ENCODE measurements at places on chromosomes 7 and 10.

- no peak for DNase-seq
These were observed 754.2 kb downstream of the GRID1 start for GRCh38 chr10:85612378-85612775.

GRCh38 chr7:129465080-129465479 lies 30.8 kb downstream of the STRIP2 start:
- no peak for DNase-seq

DNA sequence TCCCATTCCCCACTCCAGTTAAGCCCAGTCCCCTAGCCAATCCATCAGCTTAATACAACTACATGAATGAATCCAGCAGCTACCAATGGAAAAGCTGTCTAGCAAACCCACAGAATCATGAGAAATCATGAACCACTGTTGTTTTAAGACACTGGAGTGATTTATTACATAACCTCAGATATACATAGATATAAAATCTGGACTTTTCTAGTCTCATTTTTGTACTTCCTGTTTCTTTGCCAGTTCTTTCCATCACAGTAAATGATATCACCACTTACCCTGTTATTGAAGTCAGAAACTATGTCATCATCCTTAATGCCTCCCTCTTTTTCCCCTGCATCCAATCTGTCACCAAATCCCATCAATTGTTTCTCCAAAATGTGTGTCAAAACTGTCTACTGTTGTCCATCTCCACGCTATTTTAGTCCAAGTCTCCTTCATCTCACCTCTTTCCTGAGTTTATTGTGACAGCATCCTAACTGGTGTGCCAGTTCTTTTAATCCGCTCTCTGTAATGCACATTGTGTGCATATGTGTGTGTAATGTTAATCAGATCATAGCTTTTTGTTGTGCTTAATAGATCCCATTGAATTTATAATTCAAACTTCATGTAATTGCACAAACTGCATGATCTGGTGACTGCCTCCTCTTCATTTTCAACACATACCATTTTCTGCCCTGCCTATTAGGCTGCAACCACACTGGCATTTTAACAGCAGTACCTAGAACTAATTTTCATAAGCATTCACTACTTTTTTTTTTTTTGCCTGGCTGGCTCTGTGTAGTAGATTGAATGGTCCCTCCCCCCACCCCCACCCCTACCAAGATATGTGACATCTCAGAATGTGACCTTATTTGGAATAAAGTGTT lies 56.0 kb downstream of the MKLN1 start:
- DNase-seq: no peak

DNA sequence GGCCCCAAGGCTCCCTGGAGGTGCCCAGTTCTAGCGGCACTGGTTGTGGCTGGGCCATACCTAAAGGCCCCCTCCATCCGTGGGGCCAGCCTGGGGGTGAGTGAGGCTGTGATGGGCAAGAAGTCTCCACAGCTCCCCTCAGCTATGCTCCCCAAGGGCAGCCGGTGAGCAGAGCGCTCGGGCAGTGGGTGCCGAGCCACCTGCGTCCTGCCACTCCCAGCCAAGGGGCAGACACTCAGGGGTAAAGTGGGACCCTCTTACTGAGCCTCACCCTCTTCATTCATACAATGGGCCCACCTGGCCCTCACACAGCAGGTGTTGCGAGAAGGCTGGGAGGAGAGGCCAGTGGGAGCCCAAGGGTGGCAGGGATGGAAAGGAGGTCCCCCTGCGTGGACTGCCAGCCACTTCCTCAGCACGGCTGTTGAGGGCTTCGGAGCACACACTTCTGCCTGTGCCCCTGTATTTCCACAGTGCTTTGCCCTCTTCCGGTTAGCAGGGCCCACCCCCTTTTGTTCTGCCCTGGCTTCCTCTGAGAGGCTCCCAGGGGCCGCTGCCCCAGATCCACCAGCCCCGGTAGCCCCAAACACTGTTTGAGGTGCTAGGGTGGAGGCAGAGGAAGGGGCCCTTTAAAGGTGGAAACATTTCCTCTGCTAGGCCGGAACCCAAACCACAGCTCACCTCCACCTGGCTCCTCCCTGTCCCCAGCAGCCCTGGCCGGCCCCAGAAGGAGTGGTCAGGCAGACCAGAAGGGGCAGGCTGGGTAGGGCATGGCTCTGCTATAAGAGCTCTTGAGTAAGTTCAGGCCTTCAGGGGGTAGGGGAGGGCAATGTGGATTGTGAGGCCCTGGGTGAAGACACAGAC lies 16.4 kb upstream of the C10orf105 start:
- no peak for DNase-seq

- no peak for DNase-seq
These were observed 66.9 kb downstream of the MTPAP start for GRCh38 chr10:30282221-30282620.

GRCh38 chr7:143889068-143889467 lies 12.9 kb downstream of the TCAF1 start:
- no peak for DNase-seq

GRCh38 chr7:45962861-45963260 lies 41.8 kb upstream of the IGFBP3 start:
- DNase-seq: no peak

DNA sequence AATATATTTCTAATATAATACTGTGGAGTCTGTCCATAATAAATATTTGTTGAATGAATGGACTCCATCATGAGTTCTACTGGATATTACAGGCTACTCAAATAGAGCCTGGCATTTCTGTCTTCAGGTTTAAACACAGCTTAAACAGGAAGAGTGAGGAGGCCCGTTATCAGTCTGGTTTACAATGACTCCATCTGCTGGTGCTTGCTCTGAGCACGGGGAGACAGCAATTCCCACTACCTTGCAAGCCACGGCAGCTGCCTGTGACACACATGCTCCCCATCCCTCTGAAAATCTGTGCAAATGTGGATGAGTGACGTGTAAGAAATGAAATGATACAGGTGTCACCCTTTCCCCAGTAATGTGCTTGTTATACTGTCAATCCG lies 293.5 kb upstream of the IMMP2L start:
- DNase-seq: no peak

DNA sequence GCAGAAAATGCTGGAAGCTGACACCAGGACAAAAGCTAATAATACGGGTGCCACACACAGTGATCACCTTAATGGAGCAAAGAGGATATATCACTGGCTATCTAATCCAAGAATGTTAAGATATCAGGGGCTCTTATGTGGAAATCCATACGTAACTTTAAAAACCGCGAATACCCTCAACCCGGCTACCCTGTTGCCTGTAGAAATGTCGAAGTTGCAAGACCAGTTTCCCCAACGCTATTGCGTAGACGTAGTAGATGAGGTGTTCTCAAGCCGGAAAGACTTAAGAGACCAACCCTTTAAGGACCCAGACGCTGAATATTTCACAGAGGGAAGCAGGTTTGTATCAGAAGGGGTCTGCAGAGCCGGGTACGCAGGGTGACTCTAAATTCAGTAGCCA lies 7.9 kb upstream of the CYREN start:
- DNase-seq: no peak

GRCh38 chr10:91347529-91347928 lies 62.6 kb upstream of the HECTD2 start:
- DNase-seq: no peak

DNA sequence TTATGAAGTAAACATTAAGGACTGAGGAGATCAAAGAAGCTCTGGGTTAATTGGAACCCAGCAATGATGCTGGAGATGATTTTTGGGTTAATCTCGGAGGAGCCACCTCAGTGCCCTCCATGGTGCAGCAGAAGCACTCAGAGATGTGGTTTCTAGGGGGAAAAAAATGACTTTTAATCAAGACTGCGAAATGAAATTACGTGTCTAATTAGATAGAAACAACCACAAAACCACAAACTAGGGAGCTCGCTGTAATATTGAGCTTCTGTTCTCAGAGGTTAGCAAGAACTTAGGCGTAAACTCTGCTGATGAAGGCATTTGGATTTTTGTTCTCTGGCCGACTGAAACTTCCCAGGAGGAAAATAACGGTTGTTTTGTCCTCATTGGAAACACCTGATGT lies 319.0 kb downstream of the GRID1 start:
- DNase-seq: no peak

DNA sequence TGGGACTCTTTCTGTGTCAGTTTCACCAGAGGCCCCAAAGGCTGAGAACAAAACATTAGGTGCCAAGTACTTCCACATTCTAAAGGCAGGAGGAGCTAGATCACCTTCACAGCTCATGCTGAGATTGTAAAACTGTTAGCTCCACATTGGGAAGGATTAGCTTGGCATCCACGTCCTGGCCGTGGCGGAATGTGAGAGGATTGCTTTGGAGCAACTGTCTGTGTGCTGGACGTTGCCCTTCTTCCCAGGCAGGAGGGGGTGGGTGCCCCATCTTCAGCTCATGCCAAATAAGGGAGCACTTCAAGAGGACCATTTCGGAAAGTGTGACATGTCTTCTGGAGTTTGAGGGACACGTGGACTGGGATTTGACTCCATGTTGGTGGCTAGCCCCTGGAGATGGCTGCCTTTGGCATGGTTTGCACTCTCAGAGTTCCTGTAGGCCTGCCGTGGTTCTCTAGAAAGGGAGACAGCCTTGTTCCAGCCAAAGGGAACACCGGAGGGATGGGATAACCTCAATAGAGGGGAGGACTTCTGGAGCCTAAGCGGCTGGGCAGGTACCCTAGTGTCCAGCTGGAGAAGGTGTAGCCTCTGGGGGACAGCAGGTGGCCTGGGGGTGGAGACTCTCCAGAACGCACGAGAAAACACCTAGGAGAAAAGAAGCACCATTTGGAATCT lies 19.9 kb upstream of the FMC1 start:
- no peak for DNase-seq

GRCh38 chr7:159098811-159099655 lies 45.6 kb downstream of the VIPR2 start:
- no peak for DNase-seq
